ENCODE measurements at places on chromosomes 2 and 18.

- no peak overlapping the region for H3K4me3 ChIP-seq
- no peak for DNase-seq
- no peaks in the 10 kb centered on the region for H3K27me3 ChIP-seq
- H3K36me3 ChIP-seq, result peaks cover 22% of the 10 kb centered on the region
- peaks cover 16% of the 10 kb centered on the region for H3K4me1 ChIP-seq
Observed at GRCh38 chr2:237351046-237351445, 62.9 kb downstream of the COL6A3 start.

DNA sequence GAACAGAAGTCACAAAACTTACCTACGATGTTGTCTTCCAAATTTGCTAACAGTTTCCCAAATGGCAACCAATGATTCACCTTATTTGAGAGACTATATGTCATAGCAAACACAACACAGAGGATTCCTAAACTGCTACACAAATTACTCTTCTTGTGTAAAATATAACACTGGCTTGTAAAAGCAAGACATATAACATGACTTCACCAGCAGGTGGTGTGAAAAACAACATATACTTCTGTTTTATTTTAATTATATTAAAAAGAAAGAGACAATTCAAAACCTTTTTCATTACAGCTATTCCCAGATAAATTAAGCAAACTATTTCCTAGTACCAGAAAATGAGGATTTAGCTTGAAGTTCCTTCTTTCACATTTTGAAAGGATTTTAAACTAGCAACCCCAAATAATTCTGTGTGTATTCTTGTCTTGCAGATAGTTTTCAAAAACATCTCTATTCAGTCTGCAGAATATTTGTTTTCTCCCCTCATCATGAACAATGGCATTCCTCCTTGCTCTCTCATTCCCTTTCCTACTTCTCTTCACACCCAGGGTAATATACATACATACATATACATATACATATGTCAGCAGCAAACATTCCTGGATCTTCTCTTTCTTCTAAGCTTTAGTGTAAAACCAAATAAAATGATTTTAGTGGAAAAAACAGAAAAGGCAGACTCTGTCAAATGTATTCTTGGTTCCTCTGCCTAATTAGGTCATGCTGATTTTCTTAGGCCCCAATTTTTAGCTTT is 62.1 kb downstream of the SCN3A start:
- no peaks in the 10 kb centered on the region for H3K4me1 ChIP-seq
- no peaks in the 10 kb centered on the region for H3K36me3 ChIP-seq
- no peak overlapping the region for H3K4me3 ChIP-seq
- H3K27me3 ChIP-seq, result no peaks in the 10 kb centered on the region
- no peak for DNase-seq

DNA sequence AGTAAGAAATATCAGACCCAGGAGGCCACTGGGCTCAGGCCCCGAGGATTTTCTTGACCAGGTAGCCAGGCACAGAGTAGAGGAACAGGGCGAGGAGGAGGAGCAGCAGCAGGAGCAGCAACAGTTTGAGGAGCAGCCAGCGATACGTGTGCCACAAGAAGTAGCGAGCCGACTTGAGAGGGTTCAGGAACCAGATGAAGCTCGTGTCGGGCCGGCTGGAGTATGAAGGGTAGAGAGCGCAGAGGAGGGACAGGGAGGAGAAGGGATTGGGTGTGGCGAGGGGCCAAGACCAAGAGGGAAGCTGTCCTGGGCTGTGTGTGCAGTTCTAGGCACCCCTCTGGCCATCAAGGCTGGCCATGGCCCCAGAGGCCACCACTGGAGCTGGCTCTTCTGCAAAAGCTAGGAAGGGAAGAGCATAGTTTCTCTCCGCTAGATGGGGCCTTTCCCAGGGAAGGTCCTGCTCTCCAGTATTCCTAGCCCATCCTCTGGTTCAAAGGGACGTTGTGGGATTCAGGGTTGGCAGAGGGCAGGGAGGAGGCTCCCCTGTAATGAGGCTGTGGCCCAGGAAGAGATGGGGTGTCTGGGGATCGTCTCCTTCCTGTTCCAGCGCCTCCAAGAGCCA is 17.8 kb downstream of the OTOF start:
- H3K27me3 ChIP-seq, result no peaks in the 10 kb centered on the region
- DNase-seq, result no peak
- H3K27ac ChIP-seq, result no peak overlapping the region
- no peak overlapping the region for H3K4me3 ChIP-seq
- H3K36me3 ChIP-seq, result no peaks in the 10 kb centered on the region
- no peaks in the 10 kb centered on the region for H3K4me1 ChIP-seq

DNA sequence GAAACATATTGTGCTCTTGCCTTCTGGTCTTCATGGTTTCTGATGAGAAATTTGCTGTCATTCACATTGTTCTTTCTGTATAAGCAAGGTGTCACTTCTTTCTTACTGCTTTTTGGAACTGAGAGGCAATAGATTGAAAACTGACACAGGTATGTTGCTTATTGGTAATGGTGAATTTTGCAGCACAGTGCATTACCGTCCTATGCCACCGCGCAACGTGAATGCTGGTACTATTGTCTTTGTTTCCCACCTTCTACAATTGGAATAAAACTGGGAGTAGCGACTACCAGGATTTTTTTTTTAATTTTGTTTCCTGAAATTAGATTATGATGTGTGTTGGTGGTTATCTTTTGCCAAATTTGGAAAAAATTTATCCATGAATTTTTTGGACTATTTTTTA is 11.4 kb downstream of the XIRP2 start:
- H3K4me1 ChIP-seq, result no peaks in the 10 kb centered on the region
- DNase-seq, result no peak
- no peaks in the 10 kb centered on the region for H3K36me3 ChIP-seq
- H3K4me3 ChIP-seq, result no peak overlapping the region
- H3K27me3 ChIP-seq, result no peaks in the 10 kb centered on the region

- H3K4me3 ChIP-seq, result no peak overlapping the region
- no peaks in the 10 kb centered on the region for H3K4me1 ChIP-seq
- H3K27me3 ChIP-seq, result no peaks in the 10 kb centered on the region
- no peak for DNase-seq
- no peaks in the 10 kb centered on the region for H3K36me3 ChIP-seq
Observed at GRCh38 chr2:198930170-198930569, 527.6 kb downstream of the SATB2 start.

GRCh38 chr2:176174824-176175708 is 13.4 kb upstream of the HOXD1 start:
- peak overlapping the region; percentile 39 for H3K27ac ChIP-seq
- H3K27me3 ChIP-seq, result peaks cover 22% of the 10 kb centered on the region
- no peak for DNase-seq
- no peaks in the 10 kb centered on the region for H3K36me3 ChIP-seq
- no peak overlapping the region for H3K4me3 ChIP-seq
- peaks cover 11% of the 10 kb centered on the region for H3K4me1 ChIP-seq

GRCh38 chr2:207286106-207286505 is 120.4 kb upstream of the KLF7 start:
- no peaks in the 10 kb centered on the region for H3K36me3 ChIP-seq
- H3K27ac ChIP-seq, result no peak overlapping the region
- no peak for DNase-seq
- H3K4me1 ChIP-seq, result no peaks in the 10 kb centered on the region
- H3K27me3 ChIP-seq, result no peaks in the 10 kb centered on the region

DNA sequence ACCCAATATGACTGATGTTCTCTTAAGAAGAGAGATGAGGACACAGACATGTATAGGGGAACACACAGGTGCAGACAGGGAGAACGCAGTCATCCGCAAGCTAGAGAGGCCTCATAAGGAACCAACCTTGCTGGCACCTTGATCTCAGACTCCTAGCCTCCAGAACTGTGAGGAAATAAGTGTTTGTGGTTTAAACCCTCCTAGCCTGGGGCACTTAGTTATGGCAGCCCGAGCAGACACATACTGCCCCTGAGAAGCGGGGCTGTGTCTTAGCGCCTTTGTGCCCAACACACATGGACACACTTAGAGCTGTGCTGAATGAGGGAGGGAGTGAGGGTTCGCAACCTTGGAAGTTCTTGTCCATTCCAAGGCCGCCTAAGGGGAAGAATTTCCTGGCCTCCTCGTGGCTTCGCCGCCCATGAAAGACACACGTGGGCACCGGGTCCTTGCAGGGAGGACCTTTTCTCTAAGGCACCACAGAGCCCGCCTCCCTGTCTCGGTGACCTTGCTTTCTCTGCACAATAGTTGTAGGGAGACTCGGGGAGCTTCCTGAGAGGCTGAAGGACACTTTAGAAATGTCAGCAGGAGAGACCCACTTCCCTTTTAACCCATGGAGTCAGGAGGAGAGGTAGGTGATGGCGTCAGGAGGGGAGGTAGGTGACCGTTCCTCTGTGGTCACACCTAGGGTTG is 224.5 kb upstream of the HDAC4 start:
- no peaks in the 10 kb centered on the region for H3K27me3 ChIP-seq
- H3K4me1 ChIP-seq, result no peaks in the 10 kb centered on the region
- H3K4me3 ChIP-seq, result no peak overlapping the region

DNA sequence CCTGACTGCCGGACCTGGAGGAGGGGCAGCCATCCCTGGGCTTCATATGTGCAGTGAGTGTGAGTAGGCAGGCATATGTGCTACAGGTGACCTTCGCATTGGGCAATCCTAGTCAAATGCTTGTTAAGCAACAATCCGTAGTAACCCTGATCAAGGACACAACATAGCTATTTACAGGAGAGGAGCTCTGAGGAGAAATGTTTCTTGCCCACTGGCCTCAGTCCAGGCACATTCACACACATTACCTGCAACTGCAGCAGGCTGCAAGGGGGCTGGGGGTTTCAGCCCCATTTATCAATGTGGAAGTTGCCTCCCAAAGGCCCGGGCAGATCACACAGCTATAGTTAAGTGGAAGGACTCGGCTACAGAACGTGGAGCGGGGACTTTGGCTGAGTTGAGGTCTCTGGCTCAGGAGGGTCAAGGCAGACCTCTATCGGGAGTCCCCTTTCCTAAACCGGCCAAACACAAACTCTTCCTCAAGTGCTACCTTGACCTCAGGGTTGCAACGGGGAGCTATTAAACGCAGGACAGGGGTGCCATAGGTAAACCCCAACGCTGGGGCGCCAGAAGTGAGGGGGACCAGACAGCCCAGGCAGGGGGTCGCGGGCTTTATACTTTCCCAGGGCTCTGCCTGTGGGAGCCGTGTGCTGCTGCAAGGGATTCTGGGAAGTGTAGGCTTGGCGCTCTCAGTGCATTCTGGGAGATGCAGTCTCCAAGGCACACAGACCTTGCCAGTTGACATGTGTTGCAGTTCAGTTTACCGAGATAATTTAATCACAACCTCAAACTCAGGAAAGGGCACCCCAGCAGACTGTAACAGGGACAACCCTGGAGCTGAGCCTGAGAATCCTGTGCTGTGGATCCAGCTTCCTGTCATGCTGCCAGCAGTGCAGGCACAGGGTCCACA is 9.4 kb downstream of the KHK start:
- H3K27ac ChIP-seq, result no peak overlapping the region
- H3K4me3 ChIP-seq, result peak overlapping the region; percentile 69
- no peaks in the 10 kb centered on the region for H3K27me3 ChIP-seq
- DNase-seq, result no peak
- H3K4me1 ChIP-seq, result no peaks in the 10 kb centered on the region

- H3K36me3 ChIP-seq, result no peaks in the 10 kb centered on the region
- H3K4me3 ChIP-seq, result no peak overlapping the region
- H3K4me1 ChIP-seq, result peaks cover 10% of the 10 kb centered on the region
- DNase-seq, result no peak
- H3K27ac ChIP-seq, result no peak overlapping the region
Observed at GRCh38 chr2:195494451-195494850, 162.6 kb upstream of the SLC39A10 start.

GRCh38 chr2:63665846-63666475 is 77.2 kb downstream of the MDH1 start:
- no peaks in the 10 kb centered on the region for H3K36me3 ChIP-seq
- no peaks in the 10 kb centered on the region for H3K4me1 ChIP-seq
- DNase-seq, result no peak
- no peak overlapping the region for H3K27ac ChIP-seq

GRCh38 chr2:1661891-1662605 is 82.3 kb downstream of the PXDN start:
- H3K27me3 ChIP-seq, result no peaks in the 10 kb centered on the region
- peak; percentile 0 for DNase-seq
- H3K4me1 ChIP-seq, result peaks cover 12% of the 10 kb centered on the region
- H3K4me3 ChIP-seq, result no peak overlapping the region
- no peak overlapping the region for H3K27ac ChIP-seq

- no peaks in the 10 kb centered on the region for H3K36me3 ChIP-seq
- H3K27ac ChIP-seq, result no peak overlapping the region
- H3K4me3 ChIP-seq, result no peak overlapping the region
- no peaks in the 10 kb centered on the region for H3K27me3 ChIP-seq
Observed at GRCh38 chr18:76547296-76547695, 52.3 kb upstream of the ZNF516 start.

DNA sequence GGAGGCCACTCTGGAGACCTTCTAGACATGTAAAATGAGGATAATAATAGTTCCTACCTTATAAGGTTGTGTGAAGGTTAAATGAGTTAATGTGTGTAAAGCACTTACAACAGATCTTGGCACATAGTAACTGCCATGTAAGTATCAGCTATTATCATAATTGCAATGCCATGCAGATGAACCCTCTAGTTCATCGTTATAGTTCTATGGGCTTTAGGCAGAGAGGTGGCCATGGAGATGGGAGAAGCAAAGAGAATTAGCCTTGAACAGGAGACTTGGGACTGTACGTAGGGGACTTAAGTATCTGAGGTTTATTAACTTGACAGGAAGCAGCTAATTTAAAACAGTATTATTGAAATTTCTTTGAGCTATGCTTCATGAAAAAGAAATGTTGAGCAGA is 151.8 kb downstream of the PIK3C3 start:
- no peaks in the 10 kb centered on the region for H3K36me3 ChIP-seq
- no peaks in the 10 kb centered on the region for H3K4me1 ChIP-seq
- no peak overlapping the region for H3K4me3 ChIP-seq
- DNase-seq, result no peak
- H3K27ac ChIP-seq, result no peak overlapping the region

- no peaks in the 10 kb centered on the region for H3K4me1 ChIP-seq
- no peak overlapping the region for H3K27ac ChIP-seq
Observed at GRCh38 chr2:205932861-205933260, 153.1 kb downstream of the INO80D start.

- no peak overlapping the region for H3K4me3 ChIP-seq
- no peak overlapping the region for H3K27ac ChIP-seq
- no peak for DNase-seq
- no peaks in the 10 kb centered on the region for H3K4me1 ChIP-seq
Observed at GRCh38 chr2:118040891-118041290, 27.0 kb upstream of the CCDC93 start.

DNA sequence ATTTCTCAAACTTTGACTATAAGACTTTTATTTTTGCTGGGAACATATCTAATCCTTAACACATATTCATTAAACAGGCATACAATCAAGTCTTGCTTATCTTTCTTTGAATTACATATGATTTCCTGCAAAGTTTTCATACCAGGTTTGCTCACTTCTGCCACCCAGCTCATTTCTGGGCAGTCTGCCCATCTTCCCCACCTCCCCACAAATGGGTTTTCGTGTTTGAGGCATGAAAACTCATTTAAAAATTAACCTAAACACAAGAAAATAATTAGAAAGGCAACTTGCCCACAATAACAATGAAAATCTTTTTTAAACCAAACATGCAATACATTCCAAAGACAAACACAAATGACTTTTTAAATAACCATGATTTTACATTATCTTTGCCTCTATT is 3.4 kb downstream of the CHST9 start:
- no peaks in the 10 kb centered on the region for H3K4me1 ChIP-seq
- no peaks in the 10 kb centered on the region for H3K36me3 ChIP-seq
- DNase-seq, result no peak
- H3K4me3 ChIP-seq, result no peak overlapping the region
- H3K27me3 ChIP-seq, result no peaks in the 10 kb centered on the region

All from thoracic aorta (tissue), 2 donors.